ENCODE measurements at places on chromosomes 2 and 18.

- DNase-seq: no peak
Measured at GRCh38 chr2:238596571-238597551, 170.1 kb downstream of the ASB1 start.

DNA sequence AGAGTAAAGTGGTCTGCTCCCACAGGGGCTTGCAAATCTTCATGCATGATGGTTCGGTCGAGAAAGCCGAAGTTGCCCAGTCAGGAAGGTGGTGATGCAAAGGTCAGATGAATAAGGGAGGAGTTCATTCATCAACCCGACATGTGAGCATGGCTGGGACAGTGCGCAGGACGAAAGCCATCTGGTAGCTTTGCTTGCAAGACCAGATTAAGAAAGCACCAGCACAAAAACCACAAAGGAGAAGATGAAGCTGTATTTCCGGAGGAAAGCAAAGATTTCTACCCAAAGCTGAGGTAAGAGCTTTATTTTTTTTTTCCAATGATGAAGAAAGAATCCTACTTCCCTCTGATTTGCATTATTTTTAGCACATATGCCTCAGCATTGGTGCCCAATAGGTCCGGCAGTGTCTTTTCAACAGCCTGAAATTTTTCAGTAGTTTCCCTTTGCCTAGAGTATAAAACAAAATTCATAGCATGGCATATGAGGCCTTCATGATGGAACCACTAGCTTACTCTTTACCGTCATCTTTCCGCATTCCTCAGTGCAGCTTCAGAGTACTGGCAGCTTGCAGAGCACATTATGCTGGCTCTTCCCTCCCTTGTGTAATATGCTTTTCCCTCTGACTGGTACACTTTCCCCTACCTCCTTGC is 112.0 kb upstream of the THOC1 start:
- DNase-seq: no peak

DNA sequence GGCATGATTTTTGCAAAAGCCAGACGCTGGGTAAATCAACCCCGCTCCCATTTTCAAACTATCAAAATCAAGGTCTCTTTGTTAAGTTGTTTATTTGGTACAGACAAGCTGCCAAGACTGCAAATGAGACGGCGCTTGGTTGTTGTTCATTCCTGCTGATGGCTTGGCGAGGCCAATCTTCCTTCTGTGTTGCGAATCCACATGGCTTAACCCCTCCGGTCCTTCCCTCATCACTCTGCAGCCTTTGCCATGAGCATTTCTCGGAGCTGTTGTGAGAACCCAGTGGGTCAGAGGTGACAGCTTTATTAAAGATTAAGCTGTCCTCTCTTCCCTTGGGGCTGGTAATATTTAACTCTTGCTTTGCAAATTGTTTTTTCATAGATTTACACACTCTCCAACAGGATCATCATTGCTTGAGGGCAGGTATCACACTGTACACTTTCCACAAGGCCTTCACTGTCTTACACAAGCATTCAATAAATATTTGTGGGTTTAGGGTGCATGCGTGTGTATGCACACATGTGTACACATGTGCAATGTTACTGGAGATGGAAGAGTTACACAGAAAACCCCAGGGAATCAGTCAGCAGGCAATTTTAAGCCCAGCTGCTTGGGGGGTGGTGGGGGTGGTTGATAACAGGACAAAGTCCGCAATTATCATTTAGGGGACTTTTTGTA is 27.8 kb upstream of the KCNF1 start:
- no peak for DNase-seq

DNA sequence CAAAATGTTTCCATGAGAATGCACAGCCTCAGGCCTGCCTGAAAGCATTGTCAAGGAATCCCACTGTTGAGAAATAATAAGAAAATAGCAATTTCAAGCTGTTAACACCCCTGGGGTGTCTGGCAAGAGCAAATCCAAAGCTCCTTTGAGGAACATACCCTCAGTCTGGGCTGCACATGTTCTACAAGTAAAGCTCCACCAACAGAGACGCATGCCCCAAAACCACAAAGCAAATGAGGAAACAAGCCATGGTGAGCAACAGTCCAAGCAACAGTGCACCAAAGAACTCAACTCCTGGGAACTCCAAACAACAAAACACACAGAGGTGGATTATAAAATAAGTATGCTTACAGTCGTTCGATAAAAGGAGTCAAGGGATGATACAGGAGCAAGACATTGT is 40.3 kb downstream of the CYP27C1 start:
- no peak for DNase-seq

- no peak for DNase-seq
Measured at GRCh38 chr2:147389218-147389617, 455.6 kb upstream of the ACVR2A start.

GRCh38 chr2:42754776-42755140 is 9.2 kb downstream of the OXER1 start:
- DNase-seq: no peak

Measured in HEK293T (cell line).